ENCODE measurements at places on chromosomes 5 and 9. TPM values are rescaled to one million over a fixed set of nuclear protein-coding genes. Genes with fewer than 3 reads are reported as not detected.

DNA sequence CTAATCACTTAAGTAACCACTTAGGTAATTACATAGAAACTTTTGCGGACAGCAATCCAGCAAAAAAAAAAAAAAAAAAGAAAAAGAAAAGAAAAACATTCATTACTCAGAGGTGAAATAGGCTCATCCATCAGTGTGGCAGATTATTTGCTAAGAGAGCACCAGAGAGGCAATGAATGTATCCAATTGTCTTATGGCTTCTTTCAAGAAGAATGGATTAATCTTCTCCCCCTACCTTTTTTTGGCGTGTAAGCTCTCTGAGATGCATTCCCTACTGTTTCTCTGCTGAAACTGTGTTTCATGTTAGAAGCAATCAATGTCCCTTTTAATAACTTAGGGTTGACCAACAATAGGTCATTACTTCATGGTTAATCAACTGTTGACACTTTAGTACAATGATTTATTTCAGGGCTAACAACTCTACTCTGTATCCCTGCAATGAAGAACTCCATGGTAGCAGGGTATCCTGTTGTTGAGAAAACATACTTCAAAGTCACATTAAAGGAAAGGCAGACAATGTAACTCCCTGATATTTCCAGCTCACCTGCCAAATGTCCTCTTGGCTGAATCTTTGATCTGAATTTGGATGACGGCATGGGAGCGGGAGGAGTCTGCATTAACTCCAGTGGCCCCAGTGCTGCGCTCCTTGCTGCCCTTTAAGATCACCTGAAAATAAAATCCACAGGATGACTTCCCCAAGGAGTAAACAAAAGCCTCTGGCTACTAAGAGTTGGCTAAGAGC lies 57.6 kb downstream of the KIF24 start:
- no peak for DNase-seq
- no peak overlapping the region for H3K4me3 ChIP-seq
- no peaks in the 10 kb centered on the region for H3K27me3 ChIP-seq
- peaks cover 5% of the 10 kb centered on the region for H3K36me3 ChIP-seq
- H3K27ac ChIP-seq: no peak overlapping the region
- H3K4me1 ChIP-seq: no peaks in the 10 kb centered on the region

Gene ST8SIA4
- total RNA-seq: 0.54 TPM

Gene KCNT1
- not detected for total RNA-seq

DNA sequence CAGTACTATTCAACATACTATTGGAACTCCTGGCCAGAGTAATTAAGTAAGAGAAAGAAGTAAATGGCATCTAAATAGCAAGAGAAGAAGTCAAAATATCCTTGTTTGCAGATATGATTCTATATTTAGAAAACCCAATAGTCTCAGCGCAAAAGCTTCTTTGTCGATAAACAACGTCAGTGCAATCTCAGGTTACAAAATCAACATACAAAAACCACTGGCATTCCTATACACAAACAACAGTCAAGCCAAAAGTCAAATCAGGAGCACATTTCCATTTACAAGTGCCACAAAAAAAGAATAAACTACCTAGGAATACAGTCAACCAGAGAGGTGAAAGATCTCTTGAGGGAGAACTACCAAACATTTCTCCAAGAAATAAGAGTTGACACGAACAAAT lies 1901.9 kb upstream of the ACO1 start:
- DNase-seq: no peak
- H3K4me3 ChIP-seq: no peak overlapping the region
- H3K36me3 ChIP-seq: no peaks in the 10 kb centered on the region
- no peaks in the 10 kb centered on the region for H3K4me1 ChIP-seq
- no peak overlapping the region for H3K27ac ChIP-seq

DNA sequence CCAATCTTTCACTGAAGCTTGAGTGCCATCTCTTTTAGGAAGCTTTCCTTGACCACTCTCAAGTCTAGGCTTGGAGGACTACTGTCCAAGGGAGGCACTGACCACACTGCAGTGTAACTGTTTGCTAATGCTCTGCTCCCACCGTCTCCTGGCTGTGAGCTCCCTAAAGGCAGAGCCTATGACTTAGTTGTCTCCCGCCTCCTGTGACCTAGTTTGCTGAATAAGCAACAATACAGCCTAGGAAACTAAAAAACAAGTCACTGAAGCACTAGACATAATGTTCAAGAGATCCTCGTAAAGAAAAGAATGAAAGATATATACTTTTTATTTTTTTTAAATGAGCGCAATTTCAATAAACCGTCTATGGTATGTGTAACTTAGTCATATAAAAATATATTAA lies 31.4 kb downstream of the LIX1 start:
- H3K36me3 ChIP-seq: no peaks in the 10 kb centered on the region
- no peak overlapping the region for H3K27ac ChIP-seq
- no peaks in the 10 kb centered on the region for H3K27me3 ChIP-seq
- H3K4me3 ChIP-seq: no peak overlapping the region

DNA sequence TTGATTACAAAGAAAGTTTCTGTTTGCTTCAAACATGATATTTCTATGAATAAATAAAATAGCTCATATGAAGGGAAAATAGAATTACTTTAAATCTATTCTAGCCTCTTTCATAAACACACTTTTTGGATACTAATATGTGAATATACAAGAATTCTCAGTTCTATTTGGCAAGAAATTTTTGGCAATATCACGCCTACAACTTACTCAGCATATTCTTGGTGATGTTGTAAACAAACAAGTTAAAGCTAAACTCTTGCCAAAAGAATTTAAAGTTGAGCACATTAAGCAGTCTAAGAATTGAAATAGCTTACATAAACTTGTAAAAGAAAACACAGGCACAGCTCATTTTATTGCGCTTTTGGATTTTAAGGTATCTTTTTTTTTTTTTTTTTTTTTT lies 209.8 kb downstream of the CDH12 start:
- no peaks in the 10 kb centered on the region for H3K4me1 ChIP-seq
- no peaks in the 10 kb centered on the region for H3K27me3 ChIP-seq
- no peak for DNase-seq
- H3K36me3 ChIP-seq: no peaks in the 10 kb centered on the region
- no peak overlapping the region for H3K27ac ChIP-seq
- no peak overlapping the region for H3K4me3 ChIP-seq

DNA sequence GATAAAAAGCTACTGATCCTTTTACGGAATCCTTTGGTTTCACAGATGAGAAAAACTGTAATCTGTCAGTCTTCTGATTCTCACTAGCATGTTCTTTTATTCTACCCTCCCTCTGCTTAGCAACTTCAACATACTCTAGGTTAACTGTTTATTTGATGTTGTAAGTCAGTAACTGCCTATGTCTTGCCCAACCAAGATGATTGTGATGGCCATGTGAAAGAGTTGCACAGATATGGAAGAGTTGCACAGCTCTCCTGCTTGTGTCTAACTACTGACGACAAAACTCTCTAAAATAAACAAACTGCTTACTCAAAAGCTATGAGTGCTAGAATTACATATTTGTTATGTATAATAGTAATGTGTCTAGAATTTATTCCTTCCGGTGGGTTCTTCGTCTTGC lies 227.3 kb upstream of the DAB2 start:
- H3K36me3 ChIP-seq: no peaks in the 10 kb centered on the region
- no peak overlapping the region for H3K4me3 ChIP-seq
- H3K27me3 ChIP-seq: no peaks in the 10 kb centered on the region
- peaks cover 12% of the 10 kb centered on the region for H3K4me1 ChIP-seq
- DNase-seq: no peak

DNA sequence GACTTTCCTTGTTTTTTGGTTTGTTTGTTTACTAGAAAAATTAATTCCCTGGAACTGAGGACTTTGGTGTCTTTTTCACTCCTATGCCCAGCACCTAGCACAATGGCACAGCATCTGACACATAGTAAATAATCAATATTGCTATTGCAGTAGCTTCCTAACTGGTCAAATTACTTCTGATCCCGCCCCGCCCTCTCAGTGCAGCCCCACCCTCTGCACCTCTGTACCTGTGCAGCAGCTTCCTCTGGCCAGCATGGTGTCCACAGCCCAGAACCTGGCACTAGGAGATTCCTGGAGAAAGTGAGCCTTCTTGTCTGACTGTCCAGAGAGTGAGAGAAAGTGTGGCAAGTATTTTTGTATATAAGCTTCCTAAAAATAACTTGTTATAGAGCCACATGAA lies 343.2 kb downstream of the ZNF608 start:
- peaks cover 15% of the 10 kb centered on the region for H3K4me1 ChIP-seq
- H3K27me3 ChIP-seq: no peaks in the 10 kb centered on the region
- H3K4me3 ChIP-seq: no peak overlapping the region
- peak overlapping the region; percentile 71 for H3K27ac ChIP-seq
- DNase-seq: no peak

Gene ANKRD33B
- total RNA-seq: 3.1 TPM

- no peaks in the 10 kb centered on the region for H3K27me3 ChIP-seq
- H3K36me3 ChIP-seq: no peaks in the 10 kb centered on the region
- DNase-seq: no peak
- H3K27ac ChIP-seq: no peak overlapping the region
- H3K4me1 ChIP-seq: peaks cover 7% of the 10 kb centered on the region
- no peak overlapping the region for H3K4me3 ChIP-seq
These were observed 97.2 kb downstream of the SPOCK1 start for GRCh38 chr5:137401946-137402345.

Gene SHC3
- total RNA-seq: 0.02 TPM

Measured in MCF 10A (cell line).